ENCODE measurements at places on chromosomes 4 and X.

DNA sequence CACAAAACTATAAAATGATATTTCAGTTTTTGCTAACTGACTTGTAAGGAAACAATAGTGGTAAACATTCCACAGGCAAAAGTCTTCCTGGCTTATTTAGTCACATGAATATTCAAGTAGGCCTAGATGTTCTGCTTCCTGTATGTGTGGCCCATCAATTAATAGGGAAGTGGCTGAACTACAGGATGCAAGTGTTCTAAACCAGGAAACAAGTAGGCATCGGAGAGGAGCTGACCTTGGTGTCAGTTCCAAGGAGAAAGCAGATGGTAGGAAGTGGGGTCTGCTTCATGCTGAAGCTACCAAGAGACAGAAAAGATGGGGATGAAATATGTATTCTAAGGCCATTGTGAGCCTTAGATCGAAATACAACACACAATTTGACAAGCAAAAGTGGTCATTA is 149.7 kb downstream of the ANTXR2 start:
- no peak for DNase-seq

DNA sequence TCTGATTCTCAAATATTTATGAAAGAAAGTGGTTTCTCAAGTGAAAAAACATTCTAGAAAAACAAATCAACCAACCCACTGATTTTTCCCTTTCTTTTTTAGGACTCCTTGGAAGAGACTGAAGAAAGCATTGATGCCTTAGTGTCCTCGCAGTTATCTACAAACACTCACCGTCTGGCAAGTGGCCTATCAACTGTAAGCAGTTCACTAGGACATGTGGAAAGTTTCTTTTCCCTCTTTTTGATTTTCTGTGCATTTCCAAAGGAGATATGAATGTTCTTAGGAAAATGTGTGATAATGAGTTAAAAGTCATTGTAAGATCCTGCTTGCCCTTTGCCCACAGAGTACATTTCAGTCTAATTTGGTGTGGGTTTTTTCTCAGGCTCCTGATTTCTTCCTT is 95.9 kb downstream of the SYTL5 start:
- no peak for DNase-seq

DNA sequence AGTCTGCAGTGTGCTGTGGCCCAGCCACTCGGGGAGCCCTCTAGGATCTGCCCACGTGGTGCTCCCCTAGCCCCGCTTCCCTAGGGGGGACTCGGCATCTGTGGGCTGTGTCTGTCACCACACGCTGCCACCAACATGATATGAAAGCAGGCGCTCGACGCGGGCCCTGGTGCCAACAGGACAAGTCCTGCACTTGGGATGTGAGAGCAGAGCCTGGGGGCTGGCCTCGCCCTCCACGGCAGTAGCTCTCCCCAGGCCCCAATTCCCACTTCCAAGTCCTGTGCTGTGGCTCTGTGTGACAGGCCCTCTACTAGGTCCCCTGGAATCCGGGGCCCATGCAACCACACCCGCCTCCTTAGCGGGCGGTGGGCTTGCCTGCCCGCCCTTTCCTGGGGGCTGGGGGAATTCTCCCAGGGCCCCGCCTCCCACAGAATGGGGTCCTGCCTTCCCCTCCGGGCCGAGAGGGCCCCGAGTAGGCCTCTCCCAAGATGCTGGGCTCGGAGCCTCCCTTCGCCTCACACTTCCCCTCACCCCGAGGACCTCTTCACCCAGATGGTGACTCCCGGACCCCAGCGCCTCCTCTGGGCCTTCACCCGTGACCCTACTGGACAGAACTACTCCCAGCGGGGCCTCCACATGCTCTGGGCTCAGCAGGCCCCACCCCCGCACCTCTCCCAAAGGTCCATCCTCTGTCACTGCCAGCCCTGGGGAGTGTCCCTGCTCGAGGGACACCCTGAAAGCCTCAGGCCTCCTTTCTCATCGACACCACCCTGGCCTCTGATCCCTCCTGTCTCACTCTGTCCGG is 11.2 kb downstream of the LRPAP1 start:
- DNase-seq = no peak

- no peak for DNase-seq
These were observed 22.9 kb downstream of the PABPC4L start for GRCh38 chr4:134178706-134179105.

- peak; percentile 82 for DNase-seq
These were observed 26.5 kb upstream of the IRAK1 start for GRCh38 chrX:154046031-154046781.

DNA sequence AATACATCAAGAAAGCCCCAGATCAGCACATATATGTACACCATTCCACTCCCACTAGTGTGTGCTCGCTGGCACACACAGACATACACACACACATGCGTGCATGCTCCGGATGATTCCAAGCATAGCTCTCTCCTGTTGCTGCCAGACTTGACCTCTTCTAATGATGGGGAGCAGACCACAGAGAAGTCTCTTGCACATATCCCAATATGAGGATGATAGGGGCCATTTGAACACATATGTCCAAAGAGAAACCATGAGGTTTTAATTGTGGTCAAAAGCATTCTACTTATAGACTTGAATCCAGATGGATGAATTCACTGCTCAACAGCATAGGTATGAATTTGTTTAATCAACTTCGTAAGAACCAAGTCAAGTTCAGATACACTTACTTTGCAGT is 214.9 kb downstream of the AFF2 start:
- no peak for DNase-seq

- DNase-seq = no peak
These were observed 127.4 kb downstream of the GRIA3 start for GRCh38 chrX:123311486-123311885.

DNA sequence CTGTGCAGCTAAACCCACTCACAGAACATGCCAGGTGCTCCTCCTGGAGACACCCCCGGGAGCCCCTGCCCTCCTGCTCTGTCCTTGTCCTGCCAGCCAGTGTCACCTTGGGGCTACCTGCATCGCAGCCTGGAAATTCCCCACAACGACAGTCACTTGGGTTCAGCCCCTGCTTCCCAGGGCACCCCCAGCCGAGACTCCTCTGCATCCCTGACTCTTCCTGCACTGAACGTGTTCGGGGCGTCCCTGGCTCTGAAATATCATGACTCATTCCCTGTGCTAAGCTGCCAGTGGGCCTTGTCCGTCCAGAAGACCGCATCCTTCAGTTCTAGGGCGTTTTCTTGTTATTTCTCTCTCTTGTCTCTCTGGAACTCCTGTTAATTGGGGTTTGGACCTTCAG is 5.8 kb downstream of the CFAP99 start:
- no peak for DNase-seq

- DNase-seq = no peak
These were observed 26.5 kb upstream of the GEMIN8 start for GRCh38 chrX:14056206-14056605.

GRCh38 chr4:151147000-151147399 is 47.6 kb downstream of the RPS3A start:
- no peak for DNase-seq

- no peak for DNase-seq
These were observed 1.3 kb downstream of the TMEM47 start for GRCh38 chrX:34655501-34656455.

DNA sequence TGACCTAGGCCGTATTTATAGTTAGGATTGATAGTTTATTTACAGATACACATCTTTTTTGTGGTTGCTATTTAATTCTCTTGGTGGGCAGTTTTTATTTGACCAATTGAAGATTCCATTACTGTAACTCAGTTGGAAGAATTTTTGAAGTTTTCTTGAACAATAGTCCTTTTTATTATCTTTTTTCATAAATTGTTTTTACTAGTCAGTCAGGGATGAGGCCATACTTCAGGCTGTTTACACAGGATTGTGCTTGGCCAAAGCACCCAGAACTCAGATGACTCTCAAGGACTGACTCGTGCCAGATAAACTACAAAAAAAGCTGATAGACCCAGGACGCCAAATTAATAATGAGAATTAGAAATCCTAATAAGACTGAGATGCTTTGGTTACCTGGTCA is 7.0 kb downstream of the HERC3 start:
- no peak for DNase-seq

- no peak for DNase-seq
These were observed 11.2 kb downstream of the PCDH18 start for GRCh38 chr4:137521053-137521452.

GRCh38 chrX:24480400-24480865 is 15.3 kb downstream of the PDK3 start:
- no peak for DNase-seq

- DNase-seq = no peak
These were observed 212.7 kb upstream of the BCOR start for GRCh38 chrX:40310447-40310846.

DNA sequence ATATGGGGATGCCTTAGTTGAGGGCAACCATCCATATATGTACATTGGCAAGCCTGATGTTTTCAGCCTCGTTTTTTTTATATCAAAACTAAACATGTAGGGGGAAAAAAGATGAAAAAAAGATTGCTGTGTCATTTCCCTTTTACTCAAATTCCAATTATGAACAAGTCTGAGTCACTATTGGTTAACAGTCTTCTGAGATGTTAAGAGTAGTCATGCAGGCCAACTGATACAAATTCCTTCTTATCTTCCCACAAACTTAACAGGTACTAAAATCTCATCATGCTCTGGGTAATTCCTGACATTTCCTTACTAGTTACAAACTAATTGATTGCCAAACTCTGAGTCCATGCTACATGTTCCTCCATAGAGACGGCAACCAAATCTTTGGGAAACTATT is 222.1 kb downstream of the FRMPD4 start:
- DNase-seq = peak; percentile 73

DNA sequence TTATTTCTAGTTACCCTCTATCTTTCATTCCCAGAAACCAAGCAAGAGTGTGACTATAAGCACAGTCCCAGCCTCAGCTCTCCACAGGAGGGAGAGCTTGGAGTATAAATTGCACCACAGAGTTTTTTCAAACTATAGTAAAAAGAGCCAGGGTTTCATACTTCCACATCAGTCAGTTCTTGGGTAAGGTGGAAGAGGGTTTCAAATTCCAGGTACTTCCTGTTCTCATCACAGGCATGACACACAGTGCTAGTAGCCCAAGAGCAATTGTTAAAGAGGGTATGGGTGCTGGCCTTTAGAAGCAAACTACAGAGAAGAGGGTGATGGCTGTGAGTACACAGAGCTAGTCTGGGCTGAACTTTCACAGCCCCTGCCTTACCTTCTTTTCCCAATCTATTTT is 5.7 kb upstream of the IL1RAPL1 start:
- no peak for DNase-seq

- no peak for DNase-seq
These were observed 940 bp upstream of the UTP3 start for GRCh38 chr4:70687392-70687791.

- DNase-seq = no peak
These were observed 134.4 kb downstream of the MAD2L1 start for GRCh38 chr4:119932277-119932676.

DNA sequence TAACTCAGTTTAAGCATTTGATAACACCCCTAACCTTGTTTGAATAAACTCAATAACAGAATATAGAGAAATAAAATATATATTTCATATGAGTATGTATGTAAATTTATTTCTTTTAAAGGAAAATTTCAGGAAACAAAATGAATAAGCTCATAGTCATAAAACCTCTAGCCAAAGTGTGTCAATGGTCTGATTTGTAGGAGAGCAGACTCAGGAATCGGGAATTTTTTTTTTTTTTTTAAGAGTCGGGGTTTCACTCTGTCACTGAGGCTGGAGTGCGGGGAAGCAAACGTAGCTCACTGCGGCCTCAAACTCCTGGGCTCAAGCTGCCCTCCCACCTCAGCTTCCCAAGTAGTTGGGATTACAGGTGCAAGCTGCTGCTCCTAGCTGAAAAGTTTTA is 2.4 kb downstream of the PKD2 start:
- DNase-seq = no peak
